ENCODE measurements at places on chromosomes 11 and 22.

- no peak for DNase-seq
These were observed 2.6 kb downstream of the OR51G2 start for GRCh38 chr11:4916581-4916980.

GRCh38 chr11:115330684-115331482 lies 173.3 kb downstream of the CADM1 start:
- DNase-seq = no peak

DNA sequence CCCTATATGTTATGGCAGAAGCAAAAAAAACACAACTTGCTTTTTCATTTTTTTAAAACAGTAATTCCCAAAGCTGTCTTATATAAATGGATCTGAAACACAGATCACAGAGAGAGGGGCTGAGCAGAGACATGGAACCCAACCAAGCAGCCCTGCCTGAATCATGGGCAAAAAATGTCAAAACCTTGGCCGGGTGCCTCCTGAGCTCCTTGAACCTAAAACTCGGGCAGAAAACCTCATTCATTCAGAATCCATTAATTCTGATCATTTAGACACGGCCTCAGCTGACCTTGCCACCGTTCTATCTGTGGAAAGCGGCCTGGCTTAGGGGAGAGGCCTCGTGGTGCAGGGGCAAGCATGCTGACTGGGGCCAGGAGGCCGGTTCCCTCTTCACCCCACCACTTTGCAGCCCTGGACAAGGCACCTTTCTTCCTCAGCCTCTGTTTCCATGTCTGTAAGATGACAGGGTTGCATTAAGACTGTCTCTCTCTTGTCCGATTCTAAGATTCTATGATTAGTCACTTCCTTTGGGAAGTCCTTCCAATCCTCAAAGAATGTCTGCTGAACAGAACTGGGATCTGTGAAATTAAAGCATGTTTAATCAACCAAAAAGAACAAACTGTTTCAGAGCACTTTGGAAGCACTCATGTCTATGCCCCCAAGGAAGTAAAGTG lies 26.0 kb downstream of the TENM4 start:
- DNase-seq = no peak

GRCh38 chr22:20750461-20751184 lies 23.3 kb upstream of the SERPIND1 start:
- peak; percentile 38 for DNase-seq

All from transverse colon (tissue), 4 donors.